Ascending aorta (tissue), 2 donors: ENCODE measurements at places on chromosomes 13 and 19.

DNA sequence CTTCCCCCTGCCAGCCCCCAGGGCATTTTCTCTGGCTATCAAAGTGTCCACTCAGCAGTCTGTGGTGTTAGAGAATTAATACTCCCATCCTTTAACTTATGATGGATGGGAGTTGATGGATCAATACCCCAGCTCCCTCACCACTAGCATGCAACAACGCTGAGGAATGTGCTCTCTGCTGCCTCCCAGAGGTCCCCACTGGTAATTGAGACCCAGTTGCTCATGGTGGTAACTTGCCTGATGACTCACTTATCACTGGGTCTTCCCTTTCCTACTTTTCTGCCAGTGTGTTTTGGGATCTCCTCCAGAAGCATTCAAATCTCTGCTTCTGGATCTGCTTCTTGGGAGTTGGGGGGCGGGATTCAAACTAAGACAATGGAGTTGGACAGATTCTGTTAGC lies 20.3 kb upstream of the CACNA1A start:
- DNase-seq: no peak

DNA sequence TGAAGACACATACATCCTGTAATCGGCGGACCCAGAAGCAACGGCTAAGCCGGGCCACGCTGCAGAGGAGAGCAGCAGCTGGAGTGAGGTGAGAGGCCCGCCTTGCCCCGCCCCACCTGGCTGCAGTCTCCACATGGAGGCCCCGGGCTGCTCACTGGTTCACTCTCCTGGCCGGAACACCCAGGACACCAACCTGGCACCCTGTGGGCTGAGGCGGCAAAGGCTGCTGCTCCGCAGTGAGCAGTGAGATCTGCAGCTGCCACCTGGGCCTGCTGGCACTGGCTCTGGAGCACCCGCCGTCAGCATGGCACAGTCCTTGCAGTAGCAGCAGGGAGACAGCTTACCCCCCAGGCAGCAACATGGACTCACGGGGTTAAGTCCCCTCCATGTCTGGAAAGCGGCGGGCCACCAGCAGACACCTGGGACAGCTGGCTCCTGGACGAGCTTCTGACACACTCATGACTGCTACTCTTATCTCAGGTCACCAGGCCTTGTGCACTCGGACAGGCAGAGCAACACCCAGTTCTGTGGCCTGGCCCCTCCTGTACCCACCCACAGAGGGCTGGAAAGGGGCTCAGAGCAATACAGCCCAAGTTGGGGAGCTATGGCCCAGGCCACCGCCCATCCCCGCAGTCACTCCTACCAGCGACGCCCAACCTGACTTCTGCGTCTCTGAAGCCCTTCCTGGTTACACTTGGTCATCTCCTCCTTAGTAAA lies 13.2 kb upstream of the KPTN start:
- DNase-seq: no peak

DNA sequence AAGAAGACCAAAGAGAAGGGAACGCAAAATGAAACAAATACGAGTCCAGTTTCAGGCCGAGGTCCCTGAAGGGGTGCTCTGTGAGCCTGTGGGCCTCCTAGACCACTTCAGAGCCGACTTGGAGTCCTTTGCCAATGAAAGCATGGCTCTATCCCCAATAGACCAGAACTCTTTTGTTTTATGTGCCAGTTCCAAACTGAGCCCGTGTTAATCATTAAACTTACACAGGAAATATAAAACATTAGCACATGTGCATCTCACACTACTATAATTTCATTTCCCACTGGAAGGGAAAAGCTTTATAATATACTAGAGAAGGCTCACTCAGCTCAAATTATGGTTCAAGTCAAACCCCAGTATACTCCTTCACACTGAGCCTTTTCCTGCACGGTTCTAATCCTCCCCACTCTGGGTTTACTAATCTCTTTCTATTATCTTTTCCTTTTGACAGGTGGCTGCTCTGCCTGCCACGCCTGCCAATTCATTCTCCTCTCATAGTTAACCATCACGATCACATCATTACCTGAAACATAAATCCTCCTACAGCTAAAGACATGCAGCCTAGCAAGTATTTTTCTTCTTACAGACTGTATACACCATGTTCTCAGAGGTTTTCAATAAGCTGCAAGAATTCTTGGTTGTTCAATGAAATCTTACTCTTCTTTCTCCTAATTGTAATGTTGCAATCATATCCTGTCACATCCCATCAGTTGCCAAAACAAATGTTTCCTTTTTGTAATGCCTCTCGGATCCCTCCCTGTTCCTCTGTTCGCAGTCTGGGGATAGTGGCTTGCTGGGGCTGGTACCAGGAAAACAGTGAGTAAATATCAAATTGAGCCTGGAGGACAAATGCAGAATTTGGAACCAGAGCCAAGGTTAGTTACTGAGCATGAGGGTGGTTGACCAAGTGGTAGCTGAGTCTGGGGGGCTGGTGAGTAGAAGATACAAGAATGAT lies 18.8 kb upstream of the WASF3 start:
- no peak for DNase-seq

DNA sequence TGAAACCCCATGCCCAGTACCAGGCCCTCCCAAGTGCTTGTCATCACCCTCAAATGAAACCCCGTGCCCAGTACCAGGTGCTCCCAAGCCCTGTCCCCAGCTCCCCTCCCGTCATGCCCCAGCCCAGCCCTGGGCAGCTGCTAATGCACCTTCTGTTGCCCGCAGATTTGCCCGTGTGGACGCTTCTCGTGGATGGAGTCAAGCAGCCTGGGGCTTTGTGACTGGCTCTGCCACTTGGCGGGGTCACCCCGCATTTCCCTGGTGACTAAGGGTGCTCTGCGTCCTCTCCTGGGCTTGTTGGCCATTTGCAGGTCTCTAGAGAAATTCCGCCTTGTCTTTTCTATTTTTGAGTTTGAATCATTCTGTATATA lies 82.7 kb downstream of the ATP11A start:
- no peak for DNase-seq

- DNase-seq: no peak
Measured at GRCh38 chr13:66009241-66009640, 1220.9 kb downstream of the PCDH9 start.

GRCh38 chr19:33193865-33194362 lies at the start of gene LRP3:
TSS of gene LRP3 (plus strand) at chr19:33194330. CDS start at chr19:33194786, 456 bp downstream.
- DNase-seq: no peak

DNA sequence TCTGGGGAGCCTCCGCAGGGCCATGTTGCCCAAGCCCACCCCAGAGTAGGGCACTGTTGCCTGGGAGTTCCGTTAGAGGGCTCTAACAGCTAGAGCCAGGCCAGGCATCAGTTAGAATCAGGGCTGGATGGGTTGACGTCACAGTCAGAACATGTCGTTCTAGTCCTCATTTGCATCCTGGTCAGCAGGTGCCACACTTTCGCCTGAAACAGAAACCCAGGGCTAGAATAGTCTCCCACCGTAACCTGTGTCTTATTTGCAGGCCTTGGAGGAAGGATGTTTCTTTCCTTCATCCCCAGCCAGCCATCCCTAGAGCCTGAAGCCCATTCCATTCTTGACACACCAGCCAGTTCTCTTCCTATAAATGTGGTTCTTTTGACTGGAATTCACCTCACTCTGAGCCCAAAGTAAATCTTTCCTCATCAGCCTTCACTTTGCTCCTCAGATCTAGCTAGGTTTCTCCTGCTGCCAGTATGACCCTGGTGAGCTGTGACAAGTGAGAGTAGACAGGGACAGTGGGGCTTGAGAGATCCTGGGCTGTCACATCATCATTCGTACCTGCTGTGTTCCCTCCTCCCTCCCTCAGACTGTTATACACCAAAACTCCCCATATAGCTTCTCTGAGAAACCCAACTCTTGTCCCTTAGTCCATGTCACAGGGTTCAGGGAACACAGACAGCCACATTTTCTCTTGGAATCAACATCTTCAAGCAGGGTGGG lies 12.2 kb upstream of the CCDC97 start:
- no peak for DNase-seq

- DNase-seq: no peak
Measured at GRCh38 chr19:55071129-55071502, 4.6 kb upstream of the EPS8L1 start.

DNA sequence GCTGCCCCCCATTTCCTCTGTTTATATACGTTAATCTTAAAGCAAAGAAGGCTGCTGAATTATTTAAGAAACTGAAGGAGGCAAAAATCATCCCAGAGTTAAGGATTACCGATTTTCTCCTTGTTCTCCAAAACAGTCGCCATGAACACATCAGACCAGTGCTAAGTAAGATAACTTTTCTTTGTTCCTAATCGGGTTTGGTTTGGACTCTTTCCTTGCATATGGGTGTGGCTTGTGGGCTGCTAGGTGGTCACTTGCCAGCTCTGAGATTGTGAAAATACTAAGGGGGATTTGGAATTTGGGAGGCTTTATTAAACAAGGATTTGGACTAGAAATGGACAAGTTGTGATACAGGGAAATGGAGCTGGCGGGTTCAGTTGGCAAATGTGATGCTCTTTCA lies 212.1 kb downstream of the OXGR1 start:
- DNase-seq: no peak

GRCh38 chr19:45906221-45906620 lies 3.8 kb upstream of the MYPOP start:
- DNase-seq: no peak

GRCh38 chr13:50015258-50015657 lies at the start of gene KCNRG:
TSS of gene KCNRG (plus strand) at chr13:50015444. CDS start at chr13:50015494, 50 bp downstream.
- no peak for DNase-seq

- DNase-seq: no peak
Measured at GRCh38 chr13:104586051-104586746, 1520.0 kb upstream of the SLC10A2 start.

DNA sequence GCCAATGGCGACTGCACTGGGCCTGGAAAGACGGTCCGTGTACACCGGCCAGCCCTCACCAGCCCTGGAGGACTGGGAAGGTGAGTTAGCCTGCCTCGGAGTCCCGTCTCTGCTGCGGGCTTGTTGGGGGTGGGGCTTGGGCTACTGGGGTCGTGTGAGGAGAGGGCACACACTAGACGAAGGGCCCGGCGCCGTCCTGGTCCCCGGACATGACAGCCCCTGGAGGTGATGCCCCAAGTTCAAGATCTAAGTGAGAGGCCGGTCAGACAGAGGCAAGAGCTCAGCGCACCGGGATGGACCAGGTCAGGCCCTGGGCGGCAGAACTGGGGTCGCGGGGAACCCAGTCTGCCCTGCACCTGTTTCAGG lies 1.6 kb downstream of the CILP2 start:
- no peak for DNase-seq

GRCh38 chr13:21817878-21818277 lies 147.0 kb downstream of the FGF9 start:
- DNase-seq: no peak

DNA sequence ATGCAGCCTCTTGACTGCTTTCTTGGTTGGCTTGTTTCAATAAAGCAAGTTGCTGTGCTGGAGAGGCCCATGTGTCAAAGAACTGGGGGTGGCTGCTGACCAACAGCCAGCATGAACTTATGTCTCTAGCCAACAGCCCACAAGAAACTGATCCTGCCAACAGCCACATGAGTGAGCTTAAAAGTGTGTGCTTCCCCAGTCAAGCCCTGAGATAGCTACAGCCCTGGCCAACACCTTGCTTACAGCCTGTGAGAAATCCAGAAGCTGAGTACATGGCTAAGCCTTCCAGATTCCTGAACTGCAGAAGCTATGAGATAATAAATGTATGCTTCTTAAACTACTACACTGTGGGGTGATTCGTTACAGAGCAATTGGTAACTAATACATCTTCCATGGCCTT lies 38.9 kb upstream of the IPO5 start:
- DNase-seq: no peak

DNA sequence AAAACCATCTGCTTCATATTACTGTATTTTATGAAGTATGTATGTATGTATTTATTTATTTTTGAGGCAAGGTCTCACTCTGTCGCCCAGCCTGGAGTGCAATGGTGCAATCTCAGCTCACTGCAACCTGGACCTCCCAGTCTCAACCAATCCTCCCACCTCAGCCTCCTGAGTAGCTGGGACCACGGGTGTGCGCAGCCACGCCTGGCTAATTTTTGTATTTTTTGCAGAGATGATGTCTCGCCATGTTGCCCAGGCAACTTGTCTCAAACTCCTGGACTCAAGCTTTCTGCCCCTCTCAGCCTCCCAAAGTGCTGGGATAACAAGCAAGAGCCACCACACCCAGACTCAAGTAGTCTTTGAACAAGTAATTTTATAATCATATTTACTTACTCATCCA lies 5.5 kb downstream of the KATNAL1 start:
- no peak for DNase-seq

GRCh38 chr13:98300956-98301641 lies 124.0 kb upstream of the RNF113B start:
- DNase-seq: no peak

DNA sequence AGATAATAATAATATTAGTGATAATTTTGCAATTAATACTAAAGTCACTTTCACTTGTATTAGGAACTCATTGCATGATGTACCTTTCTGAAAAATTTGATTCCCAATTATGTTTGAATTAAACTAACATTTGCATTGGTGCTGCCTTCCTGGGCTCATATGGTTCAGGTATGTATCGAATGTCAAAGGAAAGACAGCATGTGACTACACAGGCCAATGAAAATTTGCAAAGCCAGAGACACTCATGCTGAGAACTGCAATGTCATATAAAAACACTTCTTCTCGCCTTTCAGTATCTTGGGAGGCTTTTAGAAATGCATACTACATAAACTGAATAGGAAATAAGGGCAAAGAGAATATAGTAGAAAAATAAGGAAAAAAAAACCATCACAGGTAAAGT lies 44.3 kb downstream of the RAP2A start:
- no peak for DNase-seq

GRCh38 chr13:21150013-21150412 lies 26.3 kb downstream of the SKA3 start:
- no peak for DNase-seq

DNA sequence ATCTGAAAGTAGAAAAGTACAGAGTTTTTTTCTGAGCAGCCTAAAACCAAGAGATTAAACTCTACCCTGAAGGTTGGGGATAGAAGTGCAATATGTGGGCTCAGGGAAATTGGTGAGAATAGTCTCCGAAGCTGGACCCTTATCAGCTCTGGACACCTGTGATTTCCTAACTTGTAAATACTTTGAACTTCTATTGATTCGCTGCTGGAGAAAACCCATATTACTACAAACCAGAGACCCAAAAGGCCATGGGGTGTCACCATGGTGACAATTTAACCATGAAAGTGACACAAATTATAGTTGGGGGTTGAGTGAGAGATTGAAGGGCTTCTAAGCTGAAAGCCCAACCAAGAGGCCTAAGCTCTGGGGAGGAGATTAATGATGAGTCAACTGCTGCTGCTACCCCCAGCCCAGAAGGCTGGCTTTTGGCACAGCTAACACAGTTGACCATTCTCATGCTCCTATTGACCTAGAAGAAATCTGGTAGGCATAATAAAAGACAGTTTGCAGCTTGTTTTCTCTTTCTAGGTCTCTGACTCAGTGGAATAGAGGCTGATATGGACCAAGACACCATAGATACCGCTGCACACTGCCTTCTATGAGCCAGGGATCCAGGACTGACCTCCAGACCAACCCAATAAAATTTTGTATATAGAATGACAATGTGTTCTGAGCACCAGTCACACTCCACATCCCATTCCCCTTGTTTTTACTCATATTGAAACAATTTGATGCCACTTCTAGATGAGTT lies 131.9 kb upstream of the FNDC3A start:
- DNase-seq: no peak

GRCh38 chr13:86298725-86299124 lies 499.5 kb upstream of the SLITRK6 start:
- no peak for DNase-seq
